ENCODE measurements at places on chromosomes 1 and 21.

GRCh38 chr1:167752219-167752985, 30.6 kb downstream of the MPZL1 start:
- no peak for DNase-seq

- DNase-seq = no peak
Measured at GRCh38 chr1:222390181-222390580, 157.7 kb downstream of the HHIPL2 start.

DNA sequence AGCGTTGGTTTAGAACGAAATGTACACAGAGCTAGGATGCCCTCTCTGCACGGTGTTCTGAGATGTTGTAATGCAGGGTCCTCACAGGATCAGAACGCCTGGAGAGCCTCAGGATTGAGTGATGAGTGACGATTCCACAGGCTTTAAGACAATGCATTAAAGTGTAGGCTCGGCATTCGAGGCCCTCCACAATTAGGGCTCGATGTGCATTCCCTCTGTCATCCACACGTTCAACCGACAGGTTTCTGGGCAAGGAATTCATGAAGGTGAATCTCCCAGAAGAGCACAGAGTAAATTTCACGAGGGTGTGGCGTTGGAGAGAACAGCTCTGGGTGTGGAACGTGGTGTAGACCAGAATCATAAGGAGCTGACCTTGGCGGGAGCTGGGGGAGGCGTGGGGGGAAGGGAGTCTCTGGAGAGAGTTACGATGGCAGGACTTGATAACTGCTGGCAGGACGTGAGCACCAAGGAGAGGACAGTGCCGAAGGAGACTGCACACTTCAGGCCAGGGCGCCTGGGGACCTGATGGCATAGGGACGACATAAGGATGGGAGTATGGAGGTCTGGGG, 51.0 kb upstream of the EFHD2 start:
- DNase-seq = no peak

DNA sequence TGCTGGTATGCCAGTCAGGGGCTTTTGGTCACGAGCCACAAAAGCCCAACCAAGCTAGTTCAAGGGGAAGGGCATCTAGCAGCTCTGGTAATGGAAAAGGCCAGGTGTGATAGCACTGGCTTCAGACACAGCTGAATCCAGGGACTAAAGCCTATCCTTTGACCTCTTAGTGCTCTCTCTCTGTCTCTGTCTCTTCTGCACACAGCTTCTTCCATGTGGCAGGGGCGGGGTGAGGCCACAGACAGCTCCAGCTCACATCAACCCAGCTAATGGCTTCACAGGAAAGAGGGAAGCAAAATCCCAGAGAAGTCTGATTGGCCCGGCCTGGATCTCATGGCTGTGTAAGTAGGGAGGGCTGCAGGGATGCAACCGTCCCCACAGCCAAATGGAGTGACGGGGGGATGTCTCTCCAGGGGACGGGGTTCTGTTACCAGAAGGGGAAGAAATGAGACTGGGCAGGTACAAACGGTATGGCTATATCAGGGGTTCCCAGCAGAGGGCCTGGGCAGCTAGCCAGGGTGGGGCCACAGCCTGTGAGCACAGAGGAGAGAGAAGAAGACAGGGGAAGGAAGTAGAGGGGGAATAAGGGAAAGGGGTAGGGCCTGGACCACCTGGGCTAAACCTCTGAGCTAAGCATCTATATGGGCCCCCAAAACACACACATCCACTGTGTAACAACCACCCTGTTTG, 42.4 kb downstream of the FBXO2 start:
- no peak for DNase-seq

DNA sequence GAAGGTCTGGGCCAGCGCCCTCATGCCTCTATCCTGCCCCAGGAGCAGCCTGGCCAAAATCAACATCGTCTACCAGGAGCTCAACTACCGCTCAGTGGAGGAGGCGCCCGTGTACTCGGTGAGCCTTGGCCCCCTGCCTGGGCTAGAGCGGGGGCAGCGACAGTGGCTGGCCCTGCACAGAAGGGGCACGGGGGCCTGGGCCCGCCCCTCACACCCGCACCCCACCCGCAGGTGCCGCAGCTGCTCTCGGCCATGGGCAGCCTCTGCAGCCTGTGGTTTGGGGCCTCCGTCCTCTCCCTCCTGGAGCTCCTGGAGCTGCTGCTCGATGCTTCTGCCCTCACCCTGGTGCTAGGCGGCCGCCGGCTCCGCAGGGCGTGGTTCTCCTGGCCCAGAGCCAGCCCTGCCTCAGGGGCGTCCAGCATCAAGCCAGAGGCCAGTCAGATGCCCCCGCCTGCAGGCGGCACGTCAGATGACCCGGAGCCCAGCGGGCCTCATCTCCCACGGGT, 10.8 kb downstream of the SCNN1D start:
- no peak for DNase-seq

GRCh38 chr1:85571181-85571759, 9.3 kb upstream of the CCN1 start:
- no peak for DNase-seq

GRCh38 chr1:247386687-247387086, 29.3 kb upstream of the NLRP3 start:
- peak; percentile 36 for DNase-seq

DNA sequence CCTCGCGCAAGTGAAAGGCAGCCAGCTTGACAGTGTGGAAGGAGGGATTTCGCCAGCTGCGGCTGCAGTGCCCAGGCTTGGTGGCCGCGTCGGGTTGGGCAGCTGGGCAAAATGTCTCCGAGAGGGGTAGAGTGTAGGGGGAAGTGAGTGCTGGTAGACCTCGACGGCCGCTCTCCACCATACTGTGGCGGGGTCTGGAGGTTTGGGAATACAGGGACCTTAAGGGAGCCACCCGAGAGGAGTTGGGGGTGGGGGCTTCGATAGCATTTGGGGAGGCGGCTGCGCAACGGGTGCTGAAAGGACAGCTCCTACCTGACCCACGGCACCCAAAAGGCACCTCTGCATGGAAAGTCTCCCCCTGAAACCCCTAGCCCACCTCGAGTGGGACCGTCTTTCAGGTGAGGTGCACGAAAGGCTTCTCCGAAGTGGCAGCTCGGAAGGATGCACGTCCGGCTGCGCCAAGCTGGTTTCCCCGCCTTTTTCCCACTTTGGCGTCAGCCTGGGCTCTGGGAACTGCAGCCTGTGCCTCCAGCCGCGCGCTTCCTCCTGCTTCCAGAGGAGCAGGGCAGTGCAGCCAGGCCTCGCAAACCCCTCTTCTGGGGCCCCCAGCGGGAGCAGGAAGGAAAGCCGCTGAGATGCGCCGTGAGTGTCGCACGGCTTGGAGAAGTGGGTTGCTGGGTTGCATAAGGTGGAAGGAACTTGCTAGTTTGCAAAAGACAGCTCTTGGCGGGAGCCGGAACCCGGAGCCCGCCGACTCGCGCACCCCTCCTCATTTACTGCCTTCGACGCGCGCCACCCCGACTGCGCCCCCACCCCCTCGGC, 531 bp upstream of the HMGN2 start:
- peak; percentile 32 for DNase-seq

DNA sequence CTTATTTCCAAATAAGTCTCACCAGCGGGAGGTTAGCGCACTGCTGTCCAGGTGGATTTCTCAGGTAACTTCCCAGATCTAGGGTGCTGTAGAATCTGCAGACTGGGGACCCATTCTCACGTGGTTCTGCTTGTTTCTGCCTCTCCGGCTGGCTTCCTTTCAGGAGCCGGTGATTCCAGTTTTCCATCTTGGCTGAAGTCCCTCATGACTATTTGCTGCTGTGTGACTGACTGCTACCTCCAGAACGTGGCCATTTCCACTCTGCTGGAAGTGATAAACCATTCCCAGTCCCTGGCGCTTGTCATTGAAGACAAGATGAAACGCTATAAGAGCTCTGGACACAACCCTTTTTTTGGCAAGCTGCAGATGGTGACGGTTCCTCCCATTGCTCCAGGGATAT, 76.0 kb downstream of the DOP1B start:
- no peak for DNase-seq

- no peak for DNase-seq
Measured at GRCh38 chr1:182259229-182259872, 132.2 kb downstream of the GLUL start.

DNA sequence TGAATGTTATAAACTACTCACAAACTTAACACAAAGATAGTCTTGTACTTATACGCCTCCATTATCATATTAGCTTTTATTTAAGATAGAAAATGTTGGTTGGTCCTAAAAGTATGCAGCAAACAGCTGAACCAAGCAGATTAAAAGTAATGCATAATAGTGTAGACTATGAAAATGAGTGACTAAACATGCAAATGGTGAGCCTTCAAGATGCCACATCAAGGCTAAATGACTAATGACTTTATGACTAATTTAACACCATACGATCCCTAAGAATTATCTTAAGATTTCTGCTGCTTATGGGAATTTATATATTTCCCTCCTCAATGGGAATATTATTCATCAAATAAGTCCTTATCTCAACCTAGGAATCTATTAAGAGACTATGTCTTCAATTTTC, 4.6 kb downstream of the GPATCH2 start:
- no peak for DNase-seq

DNA sequence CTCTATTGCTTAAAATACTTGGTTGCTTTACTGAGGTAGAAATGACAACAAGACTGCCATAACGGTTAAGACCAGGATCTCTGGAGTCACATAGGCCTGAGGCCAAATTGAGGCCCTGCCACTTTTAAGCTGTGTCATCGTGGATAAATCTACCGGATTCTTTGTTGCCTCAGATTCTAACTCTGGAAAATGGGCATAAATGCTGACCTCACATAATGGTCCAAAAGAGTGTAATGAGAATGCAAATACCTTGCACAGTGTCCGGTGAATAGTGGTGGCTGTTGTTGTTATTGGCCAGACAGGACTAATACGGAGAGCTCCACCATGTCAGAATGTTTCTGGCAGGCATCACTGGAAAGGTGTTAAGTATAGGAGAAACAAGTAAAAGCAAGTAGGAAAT, 346.1 kb downstream of the LMO4 start:
- DNase-seq = no peak

- no peak for DNase-seq
Measured at GRCh38 chr1:39378377-39378776, 113.1 kb upstream of the BMP8A start.

- DNase-seq = no peak
Measured at GRCh38 chr1:59007429-59007819, 223.6 kb upstream of the JUN start.

- no peak for DNase-seq
Measured at GRCh38 chr1:70961374-70961975, 86.1 kb downstream of the PTGER3 start.

DNA sequence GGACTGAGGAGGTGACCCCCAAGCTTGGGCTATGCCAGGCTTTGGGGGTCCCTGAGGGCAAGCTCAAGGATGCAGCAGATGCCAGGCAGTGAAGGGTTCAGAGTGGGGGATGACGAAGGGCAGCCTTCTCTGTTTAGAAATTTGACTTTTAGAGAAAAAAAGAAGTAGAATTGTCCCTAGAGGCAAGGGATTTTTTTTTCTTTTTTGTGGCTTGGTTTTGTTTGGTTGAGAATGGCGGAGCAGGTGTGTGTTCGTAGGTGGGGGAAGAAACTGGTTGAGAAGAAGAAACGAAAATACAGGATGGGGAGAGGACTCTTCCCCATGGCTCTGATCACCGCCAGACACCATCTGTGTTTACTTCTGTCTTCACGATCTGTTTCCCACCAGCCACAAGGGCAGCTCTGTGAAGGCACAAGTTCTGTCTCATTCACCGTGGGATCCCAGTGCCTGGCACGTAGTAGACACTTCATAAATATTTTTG, 8.2 kb downstream of the PLA2G5 start:
- no peak for DNase-seq

DNA sequence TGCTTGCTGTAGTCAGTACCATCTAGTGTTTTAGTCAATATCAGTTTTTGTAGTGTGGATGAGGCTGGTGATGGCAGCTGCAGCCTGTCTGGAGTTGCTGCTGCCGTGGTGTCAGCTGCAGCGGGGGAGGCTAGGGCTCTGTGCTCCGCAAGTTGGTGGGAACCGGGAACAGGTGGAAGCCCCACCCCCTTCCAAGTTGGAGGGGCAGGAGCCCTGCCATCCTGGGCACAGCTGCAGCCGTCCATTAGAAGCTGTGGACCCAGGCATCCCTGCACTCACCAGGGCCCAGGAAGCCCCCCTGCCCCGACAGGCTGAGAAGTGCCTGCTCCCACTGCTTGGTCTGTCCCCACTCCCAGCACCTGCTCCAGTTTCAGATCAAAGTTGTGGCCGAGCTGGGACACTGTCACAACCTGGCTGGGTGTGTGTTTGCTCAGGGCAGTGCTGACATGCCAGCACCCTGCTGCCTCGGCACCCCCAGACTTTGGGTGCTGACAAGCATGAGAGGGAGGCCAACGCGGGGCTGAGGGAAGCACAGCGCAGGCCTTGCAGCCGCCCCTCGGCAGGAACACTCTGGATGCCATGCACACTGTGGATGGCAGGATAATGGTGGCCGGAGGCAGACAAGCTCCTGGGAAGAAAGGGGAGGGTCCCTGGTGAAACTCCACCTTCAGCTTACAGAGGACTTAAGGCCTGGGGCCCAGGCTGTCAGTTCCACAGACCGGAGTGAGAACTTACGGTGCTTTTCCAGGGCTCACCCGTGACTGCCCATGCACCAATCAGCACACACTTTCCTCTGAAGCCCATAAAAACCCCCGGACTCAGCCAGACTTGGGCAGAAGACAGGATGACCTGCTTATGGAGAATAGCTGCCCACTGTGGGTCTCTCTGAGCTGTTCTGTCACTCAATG, 86.9 kb downstream of the ADARB1 start:
- DNase-seq = no peak

- no peak for DNase-seq
Measured at GRCh38 chr1:3836421-3836820, 20.6 kb downstream of the CEP104 start.

DNA sequence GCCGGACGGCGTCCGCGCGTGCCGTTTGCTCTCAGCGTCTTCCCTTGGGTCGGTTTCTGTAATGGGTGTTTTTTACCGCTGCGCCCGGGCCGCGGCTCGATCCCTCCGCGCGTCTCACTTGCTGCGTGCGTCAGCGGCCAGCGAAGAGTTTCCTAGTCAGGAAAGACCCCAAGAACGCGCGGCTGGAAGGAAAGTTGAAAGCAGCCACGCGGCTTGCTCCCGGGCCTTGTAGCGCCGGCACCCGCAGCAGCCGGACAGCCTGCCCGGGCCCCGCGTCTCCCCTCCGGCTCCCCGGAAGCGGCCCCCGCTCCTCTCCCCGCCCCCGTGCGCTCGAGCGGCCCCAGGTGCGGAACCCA, 159.8 kb downstream of the RUNX1 start:
- DNase-seq = no peak

- no peak for DNase-seq
Measured at GRCh38 chr1:3060601-3061551, 8.1 kb upstream of the PRDM16 start.

GRCh38 chr1:175131095-175131494, 61.5 kb downstream of the KIAA0040 start:
- no peak for DNase-seq

- DNase-seq = no peak
Measured at GRCh38 chr1:92366040-92366395, 67.2 kb downstream of the RPAP2 start.

GRCh38 chr1:69824932-69825331, 257.2 kb downstream of the LRRC7 start:
- no peak for DNase-seq

Data from AG04450 (cell line).